ENCODE measurements at places on chromosomes 5 and 9.

DNA sequence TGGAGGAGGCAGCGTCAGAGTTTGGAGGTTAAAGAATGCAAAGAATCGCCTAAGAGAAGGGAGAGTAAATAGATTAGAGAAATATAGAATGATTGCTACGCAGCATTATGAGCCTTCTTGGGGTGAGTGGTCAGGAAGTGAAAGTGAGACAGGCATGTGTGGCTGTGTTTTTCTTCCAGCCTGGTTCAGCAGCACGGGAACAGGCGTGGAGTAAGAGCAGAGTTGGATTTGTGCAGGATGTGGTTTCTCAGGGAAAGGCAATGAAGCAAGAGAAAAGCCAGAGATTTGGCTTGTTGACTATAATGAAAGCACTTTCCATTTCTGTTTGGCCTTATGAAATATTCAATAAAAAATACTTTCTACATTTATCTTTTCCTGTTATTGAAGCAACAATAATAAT is 34.3 kb upstream of the FRMD3 start:
- DNase-seq, result no peak

DNA sequence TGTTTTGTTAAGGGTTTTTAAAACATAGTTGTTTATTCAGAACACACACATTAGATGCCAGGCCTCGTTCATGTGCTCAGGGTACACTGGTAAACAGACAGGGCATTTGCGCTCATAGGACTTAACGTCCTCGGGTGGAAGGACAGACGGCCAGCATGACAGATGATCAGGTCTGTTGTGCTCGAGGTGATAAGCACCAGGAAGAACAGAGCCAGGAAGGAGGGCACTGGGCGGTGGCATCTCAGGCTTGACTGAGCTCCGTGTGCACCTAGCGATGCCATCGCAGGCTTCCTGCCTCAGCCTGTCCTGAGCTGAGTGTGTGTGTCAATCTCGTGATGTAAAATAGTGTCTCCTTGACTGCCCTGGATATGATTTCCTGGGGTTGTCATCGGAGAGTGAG is 96.5 kb downstream of the EHMT1 start:
- no peak for DNase-seq

DNA sequence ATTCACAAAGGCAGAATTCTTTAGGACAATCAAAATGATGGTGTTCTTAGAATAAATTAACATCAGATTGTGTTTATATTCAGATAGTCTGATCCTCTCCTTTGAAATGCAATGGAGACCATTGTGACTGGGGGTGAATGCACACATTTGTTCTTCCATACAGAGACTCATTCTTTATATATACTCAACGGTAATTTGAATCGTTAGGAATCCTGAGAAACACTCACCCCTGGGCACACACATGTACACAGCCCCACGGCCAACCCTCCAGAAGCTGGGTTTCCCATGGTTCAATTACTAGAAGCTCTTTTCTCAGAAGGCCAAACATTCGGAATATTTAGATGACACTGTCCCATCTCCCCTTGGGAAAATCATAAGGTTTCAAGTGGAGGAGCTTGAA is 57.5 kb upstream of the EPB41L4B start:
- DNase-seq, result no peak

DNA sequence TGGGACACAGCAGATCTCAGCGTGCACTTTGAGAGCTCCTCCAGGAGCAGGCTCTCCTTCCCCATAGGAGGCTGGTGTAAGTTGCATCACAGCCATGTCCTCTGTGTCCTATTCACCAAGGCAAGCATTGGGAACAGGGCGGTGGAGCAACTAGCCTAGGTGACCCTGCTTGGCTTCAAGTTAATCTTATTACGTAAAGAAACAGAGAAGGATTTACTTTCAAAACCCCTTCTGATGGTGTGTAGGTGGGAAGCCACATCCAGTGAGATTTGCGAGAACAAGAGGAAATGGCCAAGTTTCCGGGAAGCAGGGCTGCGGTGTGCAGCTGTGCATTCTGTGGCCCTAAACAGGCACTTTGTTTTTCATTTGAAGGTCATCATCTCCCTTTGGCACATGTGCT is 80.2 kb downstream of the TRIO start:
- DNase-seq, result no peak

DNA sequence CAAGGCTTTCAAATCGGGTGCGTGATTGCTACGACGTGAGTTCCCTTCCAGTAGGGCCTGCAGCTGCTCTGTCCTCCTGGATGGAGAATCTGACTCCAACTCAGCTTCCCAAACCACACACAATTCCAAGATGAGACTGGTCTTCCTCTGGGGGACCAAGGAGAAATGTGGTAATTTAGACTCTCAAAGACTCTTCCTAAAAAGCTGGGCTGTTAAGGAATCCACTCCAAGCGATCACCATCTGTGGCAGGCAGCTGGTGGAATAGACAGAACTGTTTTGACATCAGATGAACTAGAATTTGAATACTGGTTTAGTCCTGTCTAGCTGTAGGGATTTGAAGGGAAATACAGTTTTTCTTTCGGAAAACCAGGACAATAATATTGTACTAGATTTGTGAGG is 130.7 kb upstream of the KLF4 start:
- DNase-seq, result no peak

DNA sequence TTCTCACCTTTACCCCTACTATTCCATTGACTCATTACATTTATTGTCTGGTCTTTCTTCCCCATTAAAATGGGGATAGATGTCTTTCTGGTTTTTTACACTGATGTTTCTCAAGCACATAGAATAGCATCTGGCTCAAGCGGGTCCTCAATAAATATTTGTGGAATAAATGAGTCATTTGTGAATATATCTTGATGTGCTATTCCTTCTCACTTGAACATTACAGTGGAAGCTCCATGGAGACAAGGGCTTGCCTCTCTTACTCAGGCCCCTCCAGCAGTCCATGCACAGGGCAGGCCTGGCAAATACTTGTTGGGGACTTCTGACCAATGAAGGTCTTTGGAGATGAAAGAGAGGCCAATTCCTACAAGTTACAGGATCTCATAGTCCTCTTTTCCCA is 151.7 kb upstream of the TAS2R1 start:
- DNase-seq, result no peak

DNA sequence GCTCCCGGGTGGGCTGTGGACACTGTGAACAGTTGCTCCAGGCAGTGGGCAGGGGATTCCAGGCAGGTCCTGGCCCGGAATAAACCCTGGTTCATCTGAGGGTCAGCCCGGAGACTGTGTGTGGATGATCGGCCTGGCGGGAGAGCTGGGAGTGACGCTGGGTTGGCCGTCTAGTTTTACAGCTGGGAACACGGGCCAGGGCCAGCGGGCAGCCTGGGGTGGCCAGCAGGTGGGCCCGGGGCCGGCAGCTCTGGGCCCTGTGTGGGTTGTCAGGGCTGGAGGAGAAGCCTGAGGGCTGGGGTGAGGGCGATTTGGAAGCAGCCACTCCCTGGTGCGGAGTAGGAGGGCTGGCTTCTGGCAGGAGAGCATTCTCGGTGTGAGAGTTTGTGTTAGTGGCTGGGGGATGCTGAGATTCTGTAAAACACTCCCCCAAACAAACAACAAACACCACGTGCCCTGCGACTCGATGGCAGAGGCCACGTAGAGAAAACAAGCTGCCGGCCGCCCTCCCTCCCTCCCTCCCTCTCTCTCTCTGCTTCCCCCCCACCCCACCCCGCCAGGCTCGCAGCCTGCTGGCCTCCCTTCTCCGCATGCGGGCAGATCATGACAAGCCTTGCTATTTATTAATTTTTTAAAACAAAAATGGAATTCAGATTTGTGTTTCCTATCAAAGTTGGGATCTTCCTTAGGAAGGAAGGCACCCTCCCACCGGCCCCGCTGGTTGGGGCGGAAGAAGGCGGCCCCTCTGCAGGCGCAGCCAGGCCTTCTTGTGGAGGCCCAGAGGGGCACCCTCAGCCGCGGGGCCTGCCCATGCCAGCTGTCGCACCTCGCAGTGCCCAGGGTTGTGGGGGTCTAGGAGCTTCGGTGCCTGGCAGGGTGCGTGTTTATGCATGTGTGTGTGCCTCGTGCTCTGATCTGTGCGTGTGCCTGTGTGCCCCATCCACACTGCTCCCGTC is 49.5 kb downstream of the RXRA start:
- no peak for DNase-seq

GRCh38 chr9:818958-819357 is 22.5 kb upstream of the DMRT1 start:
- no peak for DNase-seq

GRCh38 chr9:80556631-80557030 is 984.9 kb downstream of the TLE4 start:
- DNase-seq, result no peak

DNA sequence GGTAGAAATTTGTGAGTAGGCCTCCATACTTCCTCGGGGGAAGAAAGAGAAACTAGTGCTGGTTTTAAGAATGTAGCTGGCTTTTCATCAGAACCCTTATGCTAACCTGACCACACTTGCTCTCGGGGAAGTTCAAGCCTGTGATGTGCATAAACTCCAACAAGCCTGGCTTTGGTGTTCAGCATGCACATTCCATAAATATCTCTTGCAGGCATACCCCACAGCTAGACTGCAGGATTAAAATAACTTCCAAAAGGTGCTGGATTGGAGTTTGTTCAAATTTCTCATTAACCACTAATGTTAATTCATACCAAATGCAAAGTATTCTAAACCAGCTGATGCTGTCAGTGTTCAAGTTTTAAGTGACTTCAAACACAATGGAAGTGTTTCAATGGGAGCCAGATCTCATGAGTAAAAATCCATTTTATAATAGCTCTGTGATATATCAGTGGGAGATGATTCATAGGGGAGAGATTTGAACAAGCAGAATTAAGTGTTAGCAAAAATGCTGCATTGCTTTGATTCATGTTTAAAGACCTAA is 79.4 kb downstream of the NPR3 start:
- DNase-seq, result no peak

GRCh38 chr5:10133830-10134229 is 115.9 kb downstream of the ATPSCKMT start:
- DNase-seq, result no peak

DNA sequence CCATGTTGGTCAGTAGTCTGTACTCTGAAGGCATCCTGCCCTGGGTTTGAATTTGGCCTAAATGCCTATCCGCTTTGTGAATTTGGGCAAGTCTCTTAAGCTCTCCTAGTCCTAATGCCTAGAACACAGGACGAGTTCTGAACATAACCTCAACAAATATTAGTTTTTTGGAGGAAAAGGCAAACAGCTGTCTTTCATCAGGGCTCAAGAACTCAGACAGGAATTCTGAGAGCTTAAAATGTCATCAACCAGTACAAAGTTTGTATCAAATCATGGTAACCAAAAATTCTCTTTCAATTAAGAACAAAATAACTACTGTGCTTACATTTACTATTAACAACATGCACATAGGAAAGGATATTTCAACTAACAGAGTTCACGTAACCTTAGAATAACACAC is 182.5 kb upstream of the PPP1R2B start:
- DNase-seq, result no peak

GRCh38 chr5:15585841-15586591 is 86.0 kb downstream of the FBXL7 start:
- no peak for DNase-seq

DNA sequence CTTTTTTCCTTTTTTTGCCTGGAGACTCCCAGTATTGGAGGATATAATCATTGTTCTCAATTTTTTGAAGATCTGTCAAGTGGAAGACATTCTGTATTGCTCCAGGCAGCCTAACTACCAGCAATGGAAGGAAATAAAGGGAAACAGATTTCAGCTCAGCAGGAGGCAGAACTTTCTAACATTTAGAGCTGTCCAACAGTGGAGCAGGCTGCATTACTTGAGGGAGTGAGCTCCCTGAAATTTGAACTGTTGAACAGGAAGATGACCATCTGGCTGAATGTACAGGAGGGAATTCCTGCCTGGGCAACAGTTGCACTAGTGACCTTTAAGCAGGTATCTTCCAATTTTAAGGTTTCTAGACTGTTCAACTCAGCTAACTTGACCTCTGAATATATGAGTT is 1.1 kb upstream of the GAPVD1 start:
- no peak for DNase-seq

- DNase-seq, result peak; percentile 67
These were observed 38.4 kb downstream of the HRH2 start for GRCh38 chr5:175696139-175696854.

DNA sequence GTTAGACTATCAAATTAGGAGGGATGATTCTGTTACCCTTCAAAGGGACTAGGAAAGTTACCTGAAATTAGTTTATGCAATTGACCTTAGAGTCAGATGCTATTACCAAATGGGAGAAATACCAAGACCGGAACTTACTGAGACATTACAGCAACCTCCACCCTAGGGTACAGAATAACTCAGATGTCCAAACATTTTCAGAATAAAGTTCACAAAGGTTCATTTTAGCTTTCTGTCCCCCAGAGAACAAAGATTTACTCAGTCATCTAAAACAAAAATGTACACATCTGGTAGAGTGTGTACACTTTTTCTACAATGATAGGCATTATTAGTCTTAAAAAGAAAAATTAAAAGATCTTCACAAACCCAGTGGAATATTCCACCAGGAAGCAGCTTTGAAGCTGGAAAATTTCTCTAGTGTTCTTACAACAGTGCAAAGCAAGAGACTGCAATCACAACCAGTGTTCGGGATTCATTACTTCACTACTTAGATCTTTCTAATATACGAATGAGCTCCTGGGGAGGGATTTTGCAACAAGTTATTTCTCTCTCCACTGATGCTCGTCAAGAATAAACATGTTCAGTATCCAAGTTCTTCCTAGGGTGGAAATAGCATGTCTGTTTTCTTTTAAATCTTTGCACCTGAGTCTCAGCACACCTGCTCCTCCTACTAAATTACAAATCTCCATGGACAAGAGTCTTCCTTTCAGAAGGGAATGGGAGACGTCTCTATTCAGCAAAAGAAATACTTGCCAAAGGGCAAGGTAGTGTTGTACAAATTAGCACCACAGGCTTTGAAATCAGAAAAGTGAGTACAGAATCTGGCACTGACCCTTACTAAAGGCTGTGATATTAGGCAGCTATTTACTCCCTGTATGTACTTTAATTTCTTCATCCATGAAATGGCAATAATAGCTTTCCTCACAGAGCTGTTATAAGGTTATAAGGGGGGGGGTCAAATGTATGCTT is 8.8 kb downstream of the ETF1 start:
- no peak for DNase-seq

GRCh38 chr5:111116550-111116949 is 24.4 kb downstream of the WDR36 start:
- DNase-seq, result no peak

DNA sequence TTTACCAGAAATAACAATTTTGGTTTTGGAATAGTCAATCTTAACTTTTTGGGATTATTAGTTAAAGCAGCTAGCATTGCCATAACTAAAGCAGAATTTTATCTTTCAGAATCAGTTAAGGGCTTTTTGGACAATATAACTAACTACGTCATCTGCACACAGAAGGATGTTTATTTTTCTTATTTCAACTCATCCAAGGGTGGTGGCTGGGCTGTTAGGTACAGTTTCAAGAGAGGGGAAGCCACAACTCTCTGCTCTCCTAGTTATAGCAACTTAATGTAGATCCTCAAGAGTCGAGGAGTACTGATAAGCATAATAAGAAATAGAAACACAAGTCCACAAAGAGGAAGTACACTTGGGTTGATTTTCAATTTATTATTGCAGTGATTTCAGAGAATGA is 65.6 kb downstream of the ANKRD55 start:
- no peak for DNase-seq

DNA sequence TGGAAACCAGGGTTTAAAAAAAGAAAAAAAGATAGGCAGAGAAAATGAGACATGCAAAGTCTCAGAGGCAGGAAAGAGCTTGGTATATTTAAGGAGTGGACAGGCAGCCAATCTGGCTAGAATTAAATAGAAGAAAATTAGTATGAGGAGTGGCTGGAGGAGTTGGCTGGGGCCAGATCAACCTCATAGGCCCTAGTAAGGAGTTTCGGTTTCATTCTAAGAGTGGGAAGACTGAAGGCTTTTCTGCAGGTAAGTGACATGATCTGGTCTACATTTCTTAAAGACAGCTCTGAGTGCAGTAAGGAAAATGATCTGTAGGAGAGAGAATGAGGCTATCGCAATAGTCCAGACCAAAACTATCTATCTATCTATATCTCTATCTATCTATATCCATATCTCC is 27.5 kb downstream of the ADRB2 start:
- no peak for DNase-seq

Measured in SW 1271 (cell line).